ENCODE measurements at places on chromosomes 3 and 15.

DNA sequence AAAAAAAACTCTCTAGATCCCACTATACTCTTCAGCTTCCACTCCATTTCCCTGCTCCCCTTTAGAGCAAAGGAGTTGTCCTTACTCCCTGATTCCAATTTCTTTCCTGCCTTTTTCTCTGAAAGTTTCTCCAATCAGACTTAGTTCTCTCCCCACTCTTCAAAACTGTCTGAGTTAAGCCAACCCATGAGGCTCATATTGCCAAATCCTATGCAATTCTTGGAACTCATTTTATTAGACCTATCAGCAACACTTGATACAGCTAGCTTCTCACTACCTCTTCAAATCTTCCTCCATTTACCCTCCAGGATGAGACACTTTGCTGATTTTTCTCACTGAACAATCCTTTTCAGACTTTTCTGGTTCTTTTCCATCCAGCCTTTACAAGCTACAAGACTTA lies 233.1 kb downstream of the THRB start:
- no peak for DNase-seq

DNA sequence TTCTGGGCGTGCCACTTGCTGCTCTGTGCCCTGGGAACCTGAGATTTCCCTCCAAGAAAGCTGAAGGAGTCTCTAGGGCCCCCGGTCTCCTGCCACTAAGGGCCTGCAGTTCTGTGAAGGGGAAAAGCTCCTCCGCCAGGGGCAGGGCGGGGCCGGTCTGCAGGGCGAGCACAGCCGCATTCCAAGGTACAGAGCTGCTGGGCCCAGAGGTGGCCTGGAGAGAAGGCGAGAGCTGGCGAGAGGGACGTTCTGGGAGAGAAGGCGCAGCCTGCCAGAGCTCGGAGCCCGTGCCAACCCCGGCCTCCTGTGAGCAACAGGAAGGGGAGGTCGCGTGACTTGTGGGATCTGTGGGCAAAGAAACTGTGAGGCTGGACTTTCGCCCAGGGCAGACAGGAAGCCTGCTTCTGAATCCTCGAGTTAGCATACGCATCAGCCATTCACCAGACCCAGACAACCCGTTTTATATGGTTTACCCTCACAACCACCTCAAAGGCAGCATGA lies 500.4 kb downstream of the SHQ1 start:
- DNase-seq = no peak

DNA sequence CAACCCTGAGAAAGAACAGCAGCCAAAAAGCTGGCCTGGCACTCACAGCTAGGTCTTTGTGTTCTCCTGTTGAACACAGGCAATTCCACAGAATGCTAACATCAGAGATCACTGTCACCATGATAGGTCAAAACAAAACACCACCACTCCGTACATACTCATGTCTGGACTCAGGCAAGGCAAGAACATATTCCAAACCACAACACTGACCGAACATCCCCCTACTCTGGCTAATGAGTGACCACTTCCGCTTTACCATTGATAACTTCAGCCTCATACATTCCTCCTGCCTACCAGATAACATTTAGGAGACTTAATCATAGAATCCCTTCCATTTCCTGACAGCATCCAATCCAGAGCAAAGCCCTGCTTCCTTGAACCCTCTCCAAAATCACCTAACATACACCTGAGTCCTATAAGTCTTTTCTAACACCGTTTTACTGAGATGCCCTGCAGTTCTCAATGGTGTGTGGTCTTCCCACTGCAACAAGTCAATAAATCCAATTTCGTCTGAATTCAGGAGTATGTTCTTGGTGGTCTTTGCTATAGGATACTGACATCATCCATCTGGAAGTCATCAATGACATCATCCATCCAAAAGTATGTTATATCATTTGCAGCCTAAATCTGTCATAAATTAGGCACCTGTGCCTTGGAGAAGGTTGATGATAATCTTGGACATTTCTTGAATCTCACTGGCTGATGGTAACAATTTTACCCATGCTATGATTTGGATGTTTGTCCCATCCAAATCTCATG lies 23.7 kb downstream of the RIOX2 start:
- DNase-seq = no peak

DNA sequence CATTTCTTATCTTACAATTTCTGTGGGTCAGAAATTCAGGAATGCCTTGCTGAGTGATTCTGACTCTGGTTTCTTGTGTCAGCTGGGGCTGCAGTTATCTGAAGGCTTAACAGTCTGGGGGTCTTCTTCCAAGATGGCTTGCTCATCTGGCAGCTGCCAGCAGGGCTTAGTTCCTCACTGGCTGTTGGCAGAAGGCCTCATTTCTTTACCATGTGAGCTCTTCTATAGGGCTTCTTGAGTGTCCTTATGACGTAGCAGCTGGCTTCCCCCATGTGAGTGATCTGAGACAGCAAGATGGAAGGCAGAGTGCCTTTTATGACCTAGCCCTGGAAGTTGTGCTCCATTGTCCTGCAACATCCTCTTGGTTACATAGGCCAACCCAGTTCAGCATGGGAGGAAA lies 82.0 kb upstream of the PDZRN3 start:
- DNase-seq = no peak

- peak; percentile 77 for DNase-seq
Measured at GRCh38 chr3:129593595-129594339, 12.7 kb downstream of the PLXND1 start.
